Fibroblast of upper back skin (primary cell): ENCODE measurements at places on chromosomes 12 and 14.

- peak; percentile 60 for DNase-seq
Measured at GRCh38 chr12:47088021-47088944, 8.5 kb upstream of the AMIGO2 start.

DNA sequence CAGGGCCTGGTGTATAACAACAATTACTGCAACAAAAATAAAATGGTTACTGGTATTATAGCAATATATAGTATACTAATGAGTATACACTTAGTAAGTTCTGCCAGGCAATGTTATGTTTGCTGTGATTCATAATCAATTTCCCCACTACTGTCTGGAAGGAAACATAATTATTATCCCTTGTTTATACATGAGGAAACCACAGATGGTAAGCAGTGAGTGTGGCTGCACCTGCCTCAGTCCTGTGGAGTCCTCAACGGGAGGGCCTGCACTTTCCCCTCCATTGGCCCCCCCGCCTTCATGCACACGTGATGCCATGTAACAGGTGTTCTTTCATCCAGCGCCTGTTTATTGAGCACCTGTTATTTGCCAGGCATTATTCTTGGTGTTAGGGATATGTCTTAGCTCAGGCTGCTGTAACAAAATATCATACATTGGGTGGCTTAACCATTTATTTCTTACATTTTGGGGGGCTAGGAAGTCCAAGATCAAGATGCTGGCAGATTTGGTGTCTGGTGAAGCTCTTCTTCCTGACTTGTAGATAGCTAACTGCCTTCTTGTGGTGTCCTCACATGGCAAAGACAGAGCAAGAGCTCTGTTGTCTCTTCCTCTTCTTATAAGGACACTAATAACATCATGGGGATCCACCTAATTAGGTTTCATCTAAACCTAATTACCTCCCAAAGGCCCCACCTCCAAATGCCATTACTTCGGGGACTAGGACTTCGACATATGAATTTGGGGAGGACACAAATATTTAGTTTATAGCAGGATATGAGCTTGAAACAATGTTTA is 59.5 kb upstream of the CHGA start:
- DNase-seq, result no peak

DNA sequence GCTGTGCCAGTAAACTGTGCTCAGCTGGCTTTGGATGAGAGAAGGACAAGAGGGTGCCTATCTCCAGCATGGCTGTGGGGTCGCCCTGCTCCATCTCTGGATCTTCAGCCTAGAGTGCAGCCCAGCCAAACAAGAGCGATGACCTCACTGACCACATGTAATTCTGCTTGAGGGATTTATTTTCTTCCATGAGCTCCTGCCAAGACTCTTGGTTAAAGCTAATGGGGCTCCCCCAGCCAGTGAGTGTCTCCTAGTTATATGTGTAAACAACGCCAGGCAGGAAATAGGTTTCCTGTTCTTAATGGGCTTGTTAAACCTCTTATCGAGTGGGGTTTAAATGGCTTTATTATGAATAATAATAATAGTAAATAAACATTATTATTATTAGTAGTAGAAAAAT is 397.2 kb downstream of the NRXN3 start:
- peak; percentile 13 for DNase-seq

- DNase-seq, result no peak
Measured at GRCh38 chr12:116381240-116381743, 103.8 kb upstream of the MED13L start.

- no peak for DNase-seq
Measured at GRCh38 chr14:54702492-54702891, 135.6 kb downstream of the SAMD4A start.

DNA sequence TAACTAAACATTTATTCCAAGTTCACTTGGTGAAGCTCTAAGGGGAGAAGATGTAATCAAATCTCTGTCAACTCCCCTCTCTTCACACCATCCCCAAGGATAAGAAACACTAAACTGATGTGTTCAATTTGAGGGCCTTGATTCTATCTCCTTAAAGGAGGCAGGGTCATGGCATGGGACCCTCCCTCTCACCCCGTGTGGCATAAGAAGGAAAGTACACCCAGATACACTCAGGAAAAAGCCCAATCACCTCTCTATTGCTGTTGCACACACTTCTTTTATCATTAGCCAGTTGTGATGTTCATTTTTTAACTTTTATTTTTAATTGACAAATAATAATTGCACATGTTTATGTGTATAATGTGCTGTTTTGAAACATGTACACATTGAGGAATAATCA is 35.1 kb downstream of the WASHC3 start:
- no peak for DNase-seq

DNA sequence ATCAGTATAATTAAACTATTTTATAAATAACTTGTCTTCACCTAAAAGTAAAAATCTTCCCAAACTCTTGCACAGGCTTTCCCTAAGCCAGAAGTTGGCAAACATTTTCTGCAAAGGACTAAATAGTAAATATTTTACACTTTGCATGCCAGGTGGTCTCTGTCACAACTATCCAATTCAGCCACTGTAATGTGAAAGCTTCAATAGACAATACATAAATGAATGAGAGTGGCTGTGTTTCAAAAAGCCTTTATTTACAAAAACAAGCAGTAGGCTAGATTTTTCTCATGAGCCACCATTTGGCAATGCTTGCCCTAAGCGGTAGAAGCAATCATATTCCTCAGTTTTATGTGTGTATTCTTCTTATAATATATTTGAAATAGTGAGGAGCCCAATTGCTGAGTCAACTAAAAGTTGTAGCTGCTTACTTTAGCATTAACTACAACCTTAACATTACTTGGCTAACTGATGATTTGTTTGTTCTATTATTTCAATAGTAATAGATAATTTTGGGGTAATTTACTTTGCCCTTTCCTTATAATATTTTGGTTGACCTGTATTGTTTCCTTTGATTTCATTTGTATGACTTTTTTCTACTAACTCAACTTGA is 236.0 kb upstream of the SYT1 start:
- DNase-seq, result no peak

- peak; percentile 75 for DNase-seq
Measured at GRCh38 chr14:96146131-96146771, 58.4 kb upstream of the BDKRB2 start.
